ENCODE measurements at places on chromosomes 11 and 22.

DNA sequence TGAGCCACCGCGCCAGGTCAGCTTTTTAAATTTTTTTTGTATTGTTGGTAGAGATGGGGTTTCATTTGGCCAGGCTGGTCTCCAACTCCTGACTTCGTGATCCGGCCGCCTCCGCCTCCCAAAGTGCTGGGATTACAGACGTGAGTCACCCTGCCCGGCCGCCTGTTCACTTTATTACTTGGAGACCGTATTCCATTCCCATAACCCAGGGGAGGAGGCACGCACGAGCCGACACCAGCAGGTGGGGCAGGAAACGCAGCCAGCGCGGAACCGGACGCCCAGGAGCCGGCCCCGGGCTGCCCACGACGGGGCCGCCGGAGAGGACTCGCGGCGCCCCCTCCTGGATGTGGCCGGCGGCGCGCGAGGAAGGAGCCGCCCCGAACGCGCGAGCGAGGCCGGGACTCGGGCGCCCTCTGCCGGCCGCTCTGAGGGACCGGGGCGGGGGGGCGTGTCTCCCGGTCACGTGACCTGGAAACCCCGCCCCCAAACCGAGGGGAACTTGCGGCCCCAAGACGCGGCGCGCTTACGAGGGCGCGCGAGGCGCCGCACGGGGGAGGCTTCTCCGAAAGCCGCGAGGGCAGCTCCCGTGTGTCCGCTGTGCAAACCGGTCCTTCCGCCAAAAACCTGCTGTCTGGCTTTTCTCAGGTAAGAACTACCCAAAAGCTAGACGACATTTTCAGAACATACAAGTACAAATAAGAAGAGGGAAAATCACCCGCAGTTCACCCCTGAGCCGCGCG lies 11.6 kb upstream of the RNH1 start:
- DNase-seq = peak; percentile 94

DNA sequence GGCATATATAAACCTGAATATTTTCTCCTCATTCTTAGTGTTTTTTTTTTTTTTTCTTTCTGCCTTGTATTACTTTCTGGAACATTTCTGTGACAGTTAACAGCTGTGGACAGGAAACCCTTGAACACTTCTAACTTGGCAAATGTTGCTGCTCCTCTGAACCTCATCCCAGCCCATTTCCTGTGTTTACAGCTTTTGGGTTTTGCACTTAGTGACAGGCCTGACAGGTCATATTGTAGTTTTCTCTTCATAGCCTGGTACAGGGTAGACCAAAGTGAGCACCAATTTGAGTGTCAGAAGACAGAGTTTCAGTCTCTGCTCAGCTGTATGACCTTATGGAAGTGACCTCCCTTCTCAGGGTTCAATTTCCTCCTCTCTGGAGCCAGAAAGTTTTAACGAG lies 91.6 kb downstream of the STIM1 start:
- DNase-seq = no peak

- peak; percentile 27 for DNase-seq
Observed at GRCh38 chr11:27313157-27313821, 49.7 kb downstream of the CCDC34 start.

GRCh38 chr22:35561796-35562526 lies 21.3 kb downstream of the RASD2 start:
- no peak for DNase-seq

DNA sequence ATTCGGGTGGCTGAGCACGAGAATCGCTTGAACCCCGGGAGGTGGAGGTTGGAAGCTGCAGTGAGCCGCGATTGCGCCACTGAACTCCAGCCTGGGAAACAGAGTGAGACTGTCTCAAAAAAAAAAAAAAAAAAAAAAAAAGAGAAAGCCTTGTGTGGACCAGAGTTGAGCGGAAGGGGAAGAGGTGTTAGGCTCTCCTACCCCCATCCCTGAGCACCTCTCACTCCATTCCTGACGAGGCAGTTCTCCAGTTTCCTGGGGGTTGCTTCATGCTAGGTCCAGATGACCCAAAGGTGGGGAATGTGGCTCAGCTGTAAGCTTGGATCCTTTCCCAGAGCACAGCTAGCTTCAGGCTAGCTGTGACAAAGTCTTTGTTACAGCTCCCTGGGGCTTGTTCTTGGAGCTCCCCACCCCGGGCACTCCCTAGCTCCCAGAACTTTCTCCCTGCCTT lies 8.8 kb upstream of the DNAL4 start:
- DNase-seq = peak; percentile 92

DNA sequence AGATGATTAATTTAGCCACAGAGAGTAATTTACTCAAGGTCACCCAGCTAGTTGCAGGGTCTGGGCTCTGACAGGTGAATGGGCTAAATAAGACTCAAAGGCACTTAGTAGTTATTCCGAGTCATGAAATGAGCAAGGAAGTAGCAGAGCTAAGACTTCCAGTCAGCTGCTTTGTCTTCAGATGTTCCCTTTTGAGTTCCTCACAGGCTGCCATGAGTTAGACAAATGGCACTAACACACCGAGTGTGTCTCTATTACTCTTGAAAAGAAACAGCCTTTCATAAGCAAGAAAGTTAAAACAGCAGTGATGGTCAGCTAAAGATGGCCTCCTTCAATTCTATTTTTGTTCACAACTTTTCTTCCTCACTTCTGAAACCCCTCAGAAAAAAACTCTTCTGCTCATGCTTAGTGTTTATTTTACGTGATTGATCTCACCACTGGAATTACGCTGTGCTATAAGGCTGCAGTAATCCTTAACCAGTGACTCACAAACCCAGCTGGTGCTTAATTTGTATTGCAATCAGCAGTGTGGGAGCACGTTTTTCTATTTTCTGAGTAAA lies 389.1 kb downstream of the AASDHPPT start:
- DNase-seq = no peak

DNA sequence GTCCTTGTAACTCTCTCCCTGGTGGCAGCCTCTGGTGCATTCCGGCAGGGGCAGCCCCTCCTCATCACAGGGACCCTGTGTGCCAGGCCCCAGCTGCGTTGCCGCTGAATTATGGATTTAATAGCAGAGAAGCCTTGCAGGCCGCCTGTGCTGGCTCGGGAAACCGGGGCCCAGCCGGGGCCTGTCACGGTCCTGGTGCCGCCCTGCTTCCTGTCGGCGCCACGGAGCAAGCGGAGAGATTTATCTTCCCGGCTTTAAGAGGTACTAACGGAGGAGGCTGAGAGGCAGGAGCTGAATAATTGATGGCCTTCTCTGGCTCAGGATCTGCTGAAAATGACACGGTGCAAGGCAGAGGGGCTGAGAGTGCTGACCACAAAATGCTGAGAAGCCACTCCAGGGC lies 54.0 kb upstream of the CCDC188 start:
- DNase-seq = no peak

DNA sequence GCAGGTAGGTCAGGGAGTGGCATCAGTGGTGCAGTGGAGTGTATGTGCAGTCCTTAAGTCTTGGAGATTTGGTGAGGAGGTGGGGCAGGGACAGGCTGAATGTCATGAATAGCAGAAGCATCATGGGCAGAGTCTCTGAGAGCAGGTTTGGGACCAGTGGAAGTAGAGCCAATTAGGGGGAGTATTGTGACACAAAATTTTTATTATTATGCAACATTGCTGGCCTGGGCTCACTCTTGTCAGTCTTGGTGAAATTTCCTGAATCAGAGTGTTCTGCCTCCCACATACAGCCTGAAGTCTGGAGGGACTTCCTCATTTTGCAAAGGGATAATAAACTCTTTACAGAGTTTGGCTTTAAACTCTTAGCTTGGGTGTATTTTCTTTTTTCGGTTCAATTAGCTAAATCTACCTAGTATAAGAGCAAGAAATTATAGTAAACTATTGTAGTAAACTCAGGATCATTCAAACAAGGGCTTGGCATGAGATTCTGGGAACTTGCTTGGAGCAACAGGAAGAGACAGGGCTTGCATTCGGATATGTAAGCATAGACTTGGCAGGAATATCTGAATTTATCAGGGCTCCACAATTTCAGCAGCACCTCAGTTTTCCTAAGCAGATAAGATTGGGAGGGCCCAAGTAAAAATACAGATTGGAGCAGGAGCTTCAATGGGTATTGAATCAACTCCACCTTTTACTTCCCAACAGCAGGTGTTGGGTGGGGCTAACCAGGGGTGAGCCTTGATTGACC lies 67.7 kb downstream of the FDX1 start:
- no peak for DNase-seq

DNA sequence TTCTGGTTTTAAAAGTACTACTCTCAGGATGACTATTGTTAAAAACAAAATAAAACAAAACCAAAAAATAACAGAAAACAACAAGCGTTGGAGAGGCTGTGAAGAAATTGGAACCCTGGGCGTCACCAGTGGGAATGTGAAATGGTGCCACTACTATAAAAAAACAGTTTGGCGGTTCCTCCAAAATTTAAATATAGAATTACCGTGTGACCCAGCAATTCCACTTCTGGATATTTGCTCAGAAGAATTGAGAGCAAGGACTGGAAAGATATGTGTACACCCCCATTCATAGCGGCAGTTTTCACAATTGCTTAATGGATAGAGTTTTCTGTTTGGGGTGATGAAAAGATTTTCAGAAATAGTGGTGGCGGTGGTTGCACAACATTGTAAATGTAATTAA lies 8.6 kb downstream of the APOA4 start:
- no peak for DNase-seq

GRCh38 chr22:42947211-42947990 lies 67.5 kb downstream of the PACSIN2 start:
- no peak for DNase-seq

DNA sequence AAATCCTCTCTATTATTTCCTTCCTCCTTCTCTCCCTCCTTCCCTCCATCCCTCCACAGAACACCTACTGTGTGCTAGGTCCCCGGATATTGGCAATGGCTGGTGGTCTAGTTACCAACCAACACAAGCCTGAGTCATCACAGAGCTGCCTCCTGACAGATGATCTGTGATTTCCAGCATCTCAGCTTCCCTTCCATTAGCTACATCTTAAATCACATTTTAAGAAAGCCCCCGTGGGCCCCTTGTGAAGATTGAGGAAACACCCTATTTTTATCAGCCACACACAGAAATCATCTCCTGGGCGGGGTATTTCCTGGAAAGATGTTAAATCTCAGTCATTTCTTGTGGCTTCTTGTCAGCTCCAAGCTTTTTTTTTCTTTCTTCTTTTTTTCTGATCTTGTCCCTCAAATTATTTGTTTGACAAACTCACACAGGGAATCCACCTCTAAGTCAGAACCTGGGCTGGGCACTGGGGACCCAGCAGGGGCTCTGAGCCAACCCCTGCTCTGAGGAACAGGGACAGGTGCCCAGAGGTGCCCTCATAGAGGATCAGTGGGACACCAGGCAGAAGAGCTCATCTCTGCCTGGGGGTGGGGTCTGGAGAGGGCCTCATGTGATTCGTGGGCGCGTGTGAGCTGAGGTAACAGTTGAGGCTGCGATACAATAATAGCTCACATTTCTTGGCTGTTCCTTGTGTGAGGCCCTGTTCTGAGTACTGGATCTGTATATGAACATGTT lies 42.4 kb downstream of the CACNA1I start:
- DNase-seq = no peak

- DNase-seq = no peak
Observed at GRCh38 chr11:73139476-73140198, 2.5 kb downstream of the FCHSD2 start.

DNA sequence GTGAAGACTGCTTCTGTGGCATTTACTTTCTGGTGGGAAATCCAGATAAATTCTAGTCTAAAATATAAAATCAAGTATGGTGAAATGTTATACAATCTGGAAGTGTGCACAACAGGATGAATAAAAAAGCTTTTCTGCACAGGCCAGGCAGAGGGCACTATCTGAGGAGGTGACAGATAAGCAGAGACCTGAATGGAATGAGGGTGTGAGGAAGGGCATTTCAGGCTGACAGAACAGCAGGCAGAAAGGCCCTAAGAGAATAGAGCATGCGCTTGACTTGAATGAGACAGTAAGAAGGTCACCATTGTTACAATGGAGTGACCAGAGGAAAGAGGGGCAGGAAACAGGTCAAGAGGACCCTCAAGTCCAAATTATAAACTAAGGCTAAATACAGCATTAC lies 33.6 kb upstream of the FNBP4 start:
- no peak for DNase-seq

DNA sequence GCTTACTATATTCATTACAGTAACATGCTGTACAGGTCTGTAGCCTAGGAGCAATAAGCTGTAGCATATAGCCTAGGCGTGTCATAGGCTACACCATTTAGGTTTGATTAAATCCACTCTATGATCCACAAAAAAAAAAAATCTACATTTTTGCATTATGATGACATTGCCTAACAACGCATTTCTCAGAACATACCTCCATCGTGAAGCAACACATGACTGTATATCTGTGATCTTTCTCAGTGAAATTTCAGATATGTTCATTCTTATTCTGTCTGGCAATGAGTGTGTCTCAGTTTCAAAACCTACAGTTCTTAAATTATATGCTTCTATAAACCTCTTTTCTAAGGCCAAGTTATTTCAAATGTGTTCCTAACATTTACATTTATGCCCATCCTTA lies 140.3 kb downstream of the CADM1 start:
- no peak for DNase-seq

- no peak for DNase-seq
Observed at GRCh38 chr22:45919504-45920286, 57.3 kb downstream of the WNT7B start.

DNA sequence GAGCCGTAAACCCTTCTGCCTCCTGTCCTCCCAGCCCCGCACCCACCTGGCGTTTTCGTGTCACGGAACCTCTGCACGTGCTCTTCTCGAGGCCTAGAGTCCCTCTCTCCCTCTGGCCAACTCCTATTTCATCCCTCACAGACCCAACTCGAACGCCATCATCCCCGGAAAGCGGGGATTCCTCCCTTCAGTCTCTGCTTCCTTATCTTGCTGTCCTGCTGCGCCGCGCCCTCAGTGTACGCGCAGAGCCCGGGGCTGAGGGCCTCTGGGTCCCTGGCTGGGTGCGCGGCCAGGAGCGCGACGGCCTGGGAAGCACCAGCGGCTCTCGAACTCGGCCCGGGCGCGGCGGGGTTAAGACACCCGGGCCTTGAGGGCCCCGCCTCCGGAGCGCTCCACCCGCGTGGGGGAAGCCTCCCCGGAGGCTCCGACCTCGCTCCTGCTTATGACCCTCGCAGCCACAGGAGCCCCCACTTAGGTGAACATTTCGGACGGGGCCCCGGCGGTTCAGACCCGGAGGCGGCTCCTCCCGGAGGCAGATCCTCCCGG lies 398 bp upstream of the ATG16L2 start:
- DNase-seq = no peak

DNA sequence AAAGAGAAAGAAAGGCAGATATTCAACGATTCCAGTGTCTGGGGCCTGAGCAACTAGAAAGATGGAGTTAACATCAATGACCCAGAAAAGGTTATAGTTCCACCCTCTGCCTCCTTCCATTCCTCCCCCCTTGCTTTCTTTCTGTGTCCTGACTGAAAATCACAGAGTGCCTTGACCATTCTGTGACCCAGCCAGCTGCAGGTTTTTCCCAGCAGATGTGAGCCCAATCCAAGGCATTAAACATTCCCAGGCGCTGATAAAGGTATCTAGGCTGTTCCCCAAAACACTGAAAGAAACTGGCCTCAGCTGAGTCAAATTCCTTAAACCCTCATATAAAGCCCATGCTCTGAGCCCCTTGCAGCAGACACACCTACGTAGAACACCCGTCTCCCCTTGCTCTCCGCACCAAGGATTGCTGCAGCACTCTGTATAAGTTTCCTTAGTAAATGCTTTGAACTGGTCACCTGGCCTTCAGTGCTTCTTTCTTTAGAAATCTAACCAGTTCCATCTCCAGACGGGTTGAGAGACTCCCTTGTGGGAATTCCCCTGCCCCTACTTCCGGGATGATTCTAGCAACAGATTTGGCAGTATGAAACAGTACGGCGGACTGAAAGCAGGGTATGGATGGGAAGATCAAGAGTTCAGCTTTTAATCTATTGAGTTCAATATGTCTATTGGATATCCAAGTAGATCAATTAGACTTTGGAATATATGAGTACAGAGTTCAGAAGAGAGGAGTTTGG lies 48.8 kb upstream of the ZC3H12C start:
- DNase-seq = no peak

Data from AG09309 (cell line).